CD4-positive, alpha-beta T cell treated with Interleukin-6 for 4 hours (primary cell): ENCODE measurements at places on chromosomes 1 and 21.

GRCh38 chr1:174189428-174190062 is 30.2 kb downstream of the RABGAP1L start:
- no peak for DNase-seq

- DNase-seq = no peak
Measured at GRCh38 chr1:230279583-230279945, 146.6 kb downstream of the PGBD5 start.

GRCh38 chr1:56052041-56052440 is 527.3 kb downstream of the PLPP3 start:
- no peak for DNase-seq

- DNase-seq = peak; percentile 85
Measured at GRCh38 chr21:31580866-31581276, 78.6 kb upstream of the SOD1 start.

- no peak for DNase-seq
Measured at GRCh38 chr1:209486861-209487593, 96.5 kb upstream of the CAMK1G start.

DNA sequence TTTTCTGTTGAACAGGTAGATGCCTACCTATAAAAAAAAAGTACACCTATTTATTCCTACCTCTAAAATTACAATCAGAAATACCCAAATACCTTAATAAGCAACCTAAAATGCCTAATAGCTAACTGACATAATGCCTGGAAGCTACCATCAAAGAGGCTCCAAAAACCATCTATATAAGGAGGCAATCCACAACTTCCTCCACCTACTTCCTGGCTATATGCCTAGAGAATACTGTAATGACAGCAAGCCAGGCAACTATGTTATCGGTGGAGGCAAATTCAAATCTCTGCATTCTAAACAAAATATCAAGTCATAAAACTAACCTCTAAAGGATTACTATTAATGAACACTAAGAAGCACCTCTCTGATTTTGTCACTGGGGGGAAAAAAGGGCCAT is 10.1 kb downstream of the ZNF644 start:
- no peak for DNase-seq

GRCh38 chr1:159000625-159001024 is 9.1 kb upstream of the IFI16 start:
- no peak for DNase-seq

DNA sequence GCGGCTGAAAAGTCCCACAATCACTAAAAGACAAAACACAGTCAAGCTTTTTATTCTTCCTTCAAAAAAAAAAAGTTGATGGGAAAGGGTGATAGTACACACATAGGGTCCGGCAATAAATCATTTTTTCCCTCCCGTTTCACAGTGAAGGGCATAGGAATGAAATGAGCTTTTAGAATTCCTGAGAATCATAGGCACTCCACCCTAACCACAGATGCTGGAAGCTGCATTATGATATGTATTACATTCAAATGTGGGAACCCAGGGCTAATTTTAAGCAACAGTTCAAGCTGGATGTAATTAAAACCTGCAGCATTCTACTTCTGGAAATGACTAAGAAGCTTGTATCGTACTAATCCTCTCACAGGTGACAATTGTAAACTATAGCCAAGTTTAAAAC is 75.7 kb upstream of the KCNJ15 start:
- no peak for DNase-seq

GRCh38 chr1:11293856-11294255 is 20.9 kb downstream of the UBIAD1 start:
- DNase-seq = no peak

DNA sequence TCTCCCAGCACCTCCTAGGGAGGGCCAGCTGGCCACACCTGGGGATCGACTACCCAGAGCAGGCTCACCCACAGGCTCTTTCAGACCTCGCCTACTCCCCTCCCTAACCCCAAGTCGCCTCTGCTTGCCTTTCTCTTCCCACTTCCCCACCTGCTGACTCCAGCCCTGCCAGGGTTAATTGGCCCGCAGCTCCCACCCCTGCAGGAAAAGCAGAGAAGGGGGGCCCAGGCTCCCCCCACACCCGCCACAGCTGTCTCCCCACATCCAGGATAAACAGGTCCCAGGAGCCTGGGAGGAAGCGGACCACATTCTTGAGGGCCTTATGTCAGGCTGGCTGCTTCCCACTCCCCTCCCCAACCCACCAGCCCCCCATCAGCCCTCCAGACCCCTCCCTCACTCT is 45.0 kb downstream of the TAS1R2 start:
- DNase-seq = no peak

DNA sequence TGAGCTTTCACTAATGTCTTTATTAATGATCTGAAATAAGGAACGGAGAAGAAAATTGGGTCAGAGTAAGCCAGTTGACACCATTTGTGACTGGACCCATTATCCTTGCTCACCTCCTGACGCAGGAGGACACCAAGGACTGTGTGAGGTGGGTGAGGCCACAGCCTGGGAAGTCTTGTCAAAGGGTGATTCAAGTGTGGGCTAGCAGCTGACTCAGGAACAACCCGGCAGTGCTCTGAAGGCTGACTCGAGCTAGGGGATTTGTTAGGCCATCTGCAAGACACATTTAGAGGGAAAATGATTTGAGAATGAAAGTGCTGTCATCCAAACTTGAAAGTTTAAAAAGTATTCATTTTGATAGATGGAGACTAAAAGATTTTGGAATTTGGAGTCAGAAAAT is 21.2 kb downstream of the PRRX1 start:
- no peak for DNase-seq

DNA sequence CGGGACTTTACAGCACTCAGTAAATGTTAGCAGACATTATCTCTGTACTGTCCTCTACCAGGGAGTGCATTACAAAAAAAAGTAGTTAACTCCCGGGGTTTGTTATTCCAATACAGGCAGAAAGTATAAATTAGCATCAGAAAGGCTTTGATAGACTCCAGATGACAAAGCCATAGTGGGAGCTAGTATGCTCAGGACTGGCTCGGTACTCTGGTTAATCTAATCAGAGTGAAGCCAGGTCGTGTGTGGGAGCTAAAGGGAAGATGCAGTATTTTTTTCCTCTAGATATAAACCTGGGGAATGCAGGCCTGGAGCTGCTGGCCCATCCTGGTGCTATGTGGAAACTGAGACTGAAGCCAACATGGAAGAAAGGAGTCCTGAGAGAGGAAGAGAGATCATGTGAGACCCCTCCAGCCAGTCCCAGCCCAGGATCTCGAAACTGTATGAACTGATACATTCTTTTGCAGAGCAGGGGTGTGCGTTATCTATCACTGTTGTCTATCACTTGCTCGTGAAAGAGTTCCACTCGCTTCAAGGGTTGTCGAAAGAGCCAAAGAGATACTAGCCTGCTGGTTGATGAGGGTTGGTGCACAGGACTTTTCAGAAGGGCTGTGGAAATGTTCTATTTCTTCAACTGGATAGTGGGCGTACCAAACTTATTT is 125.8 kb downstream of the PLPP3 start:
- DNase-seq = no peak

DNA sequence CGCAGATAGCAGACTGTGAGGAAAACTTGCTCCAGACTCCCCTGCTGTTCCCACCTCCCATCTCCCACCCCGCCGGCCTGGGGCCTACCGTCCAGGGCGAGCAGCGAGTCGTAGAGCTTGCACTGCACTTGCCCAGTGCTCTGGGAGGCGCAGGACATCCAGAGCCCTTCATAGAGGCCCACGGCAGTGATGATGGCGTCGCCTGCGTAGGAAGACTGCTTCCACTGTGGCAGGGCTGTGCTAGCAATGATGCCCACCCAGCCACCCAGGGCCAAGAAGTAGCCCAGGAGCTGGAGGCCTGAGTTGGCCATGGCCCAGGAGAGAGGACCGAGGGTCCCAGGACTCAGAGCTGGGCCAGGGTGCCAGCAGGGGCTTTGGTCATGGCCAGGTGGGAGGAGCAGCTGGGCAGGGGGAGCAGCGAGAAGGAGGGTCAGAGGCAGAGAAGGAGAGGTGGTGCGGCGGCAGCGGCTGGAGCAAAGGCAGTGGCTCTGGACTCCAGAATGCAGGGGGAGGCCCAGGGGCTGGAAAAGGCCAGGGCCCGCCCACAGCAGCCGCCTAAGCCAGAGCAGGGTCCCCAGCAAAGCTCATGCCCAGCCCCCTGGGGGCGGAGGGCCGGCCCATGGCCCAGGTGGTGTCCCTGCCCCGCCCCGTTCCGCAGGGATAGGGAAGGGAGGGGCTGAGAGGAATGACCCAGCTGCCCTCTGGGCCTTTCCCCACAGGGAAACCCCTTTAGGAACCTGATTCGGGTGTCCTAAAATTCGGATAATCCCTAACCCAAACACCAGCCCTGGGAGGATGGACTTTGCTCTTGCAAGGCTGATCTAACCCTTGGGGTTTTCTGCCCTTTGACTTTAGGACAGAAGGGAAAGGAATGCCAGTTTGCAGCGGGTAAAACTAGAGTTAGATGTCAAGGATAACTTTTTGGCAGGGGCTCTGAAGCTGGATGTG is at the start of gene CLDN19:
TSS of gene CLDN19 (minus strand) at position 484 of the 948 bp plus-strand sequence. CDS start at position 311, 173 bp downstream.
- no peak for DNase-seq

DNA sequence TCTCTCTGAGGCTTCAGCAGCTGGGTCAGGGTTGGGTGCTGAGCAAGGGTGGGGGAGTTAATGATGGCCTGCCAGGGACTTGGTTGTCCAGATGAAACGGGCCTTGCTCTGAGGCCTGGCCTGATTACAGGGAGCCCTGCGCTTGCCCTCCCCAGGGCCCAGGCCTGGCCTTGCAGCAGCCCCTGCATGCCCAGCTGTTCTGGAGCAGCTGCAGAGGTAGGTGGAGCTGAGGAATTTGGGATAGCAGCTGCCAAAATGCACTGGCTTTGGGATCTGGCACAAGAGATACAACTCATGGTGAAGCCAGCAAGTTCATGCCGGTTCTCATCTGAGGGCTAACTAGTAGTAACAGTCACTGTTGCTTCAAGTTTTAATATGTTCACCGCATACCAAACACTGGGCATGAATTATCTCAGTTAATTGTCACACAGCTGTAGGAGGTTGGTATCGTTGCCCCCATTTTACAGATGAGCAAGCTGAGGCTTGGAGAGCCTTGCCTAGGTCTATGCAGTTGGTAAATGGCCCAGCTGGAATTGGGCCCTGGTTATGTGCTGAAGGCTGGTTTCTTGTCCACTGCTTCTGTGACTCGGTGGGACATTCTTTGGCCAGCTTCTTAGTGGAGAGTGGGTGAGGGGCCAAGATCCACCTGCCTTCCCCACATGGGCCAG is 7.3 kb upstream of the SERINC2 start:
- no peak for DNase-seq

GRCh38 chr1:172390683-172391551 is 29.6 kb upstream of the C1orf105 start:
- DNase-seq = no peak

- no peak for DNase-seq
Measured at GRCh38 chr1:143720087-143721023, 251.4 kb downstream of the FAM72C start.

DNA sequence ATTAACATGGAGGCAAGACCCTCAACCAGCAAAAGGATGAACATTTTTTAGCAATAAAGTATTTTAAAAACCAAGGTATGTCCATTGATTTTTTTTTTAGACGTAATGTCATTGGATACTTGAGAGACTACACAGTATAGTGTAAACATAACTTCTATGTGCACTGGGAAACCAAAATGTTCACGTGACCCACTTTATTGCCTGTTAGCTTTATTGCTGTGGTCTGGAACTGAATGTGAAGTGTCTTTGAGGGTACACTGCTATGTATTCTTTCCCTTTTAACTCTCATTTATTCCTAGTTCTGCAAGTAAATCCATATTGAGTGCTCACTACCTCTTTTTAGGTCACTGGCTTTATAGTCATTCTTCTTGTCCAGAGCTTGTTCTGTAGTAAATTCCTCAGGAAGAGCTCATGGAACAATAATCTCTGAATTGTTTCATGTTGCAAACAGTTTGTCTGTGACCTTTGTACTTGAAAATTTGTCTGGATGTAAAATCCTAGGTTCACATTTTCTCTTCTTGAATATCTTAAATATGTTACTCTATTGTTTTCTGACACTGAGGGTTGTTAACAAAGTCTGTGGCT is 20.6 kb downstream of the ABCD3 start:
- DNase-seq = no peak

GRCh38 chr1:71666609-71667008 is 585.8 kb upstream of the ZRANB2 start:
- no peak for DNase-seq

GRCh38 chr21:16388291-16388690 is 658.5 kb downstream of the USP25 start:
- DNase-seq = no peak

GRCh38 chr1:87521452-87521851 is 192.8 kb downstream of the LMO4 start:
- DNase-seq = no peak

- peak; percentile 41 for DNase-seq
Measured at GRCh38 chr1:157992031-157992832, 1.2 kb upstream of the KIRREL1 start.

DNA sequence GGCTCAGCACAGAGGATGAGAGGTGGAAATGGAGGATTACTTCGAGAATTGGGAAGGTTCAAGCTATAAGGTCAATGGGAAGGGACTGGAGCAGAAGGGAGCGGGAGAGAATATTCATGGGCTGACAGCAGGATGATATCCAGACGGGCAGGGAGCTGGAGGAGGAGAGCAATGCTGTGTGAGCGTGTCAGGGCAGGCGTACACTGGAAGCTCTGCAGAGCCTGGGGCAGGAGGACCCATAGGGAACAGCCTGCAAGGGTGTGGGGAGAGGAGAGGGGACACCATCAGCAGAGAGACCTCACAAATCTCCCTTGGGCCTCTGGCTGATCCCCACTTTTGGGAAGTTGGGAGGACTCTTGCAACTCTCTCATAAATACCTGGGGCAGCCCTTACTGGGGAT is 13.7 kb downstream of the CSF1 start:
- DNase-seq = no peak

DNA sequence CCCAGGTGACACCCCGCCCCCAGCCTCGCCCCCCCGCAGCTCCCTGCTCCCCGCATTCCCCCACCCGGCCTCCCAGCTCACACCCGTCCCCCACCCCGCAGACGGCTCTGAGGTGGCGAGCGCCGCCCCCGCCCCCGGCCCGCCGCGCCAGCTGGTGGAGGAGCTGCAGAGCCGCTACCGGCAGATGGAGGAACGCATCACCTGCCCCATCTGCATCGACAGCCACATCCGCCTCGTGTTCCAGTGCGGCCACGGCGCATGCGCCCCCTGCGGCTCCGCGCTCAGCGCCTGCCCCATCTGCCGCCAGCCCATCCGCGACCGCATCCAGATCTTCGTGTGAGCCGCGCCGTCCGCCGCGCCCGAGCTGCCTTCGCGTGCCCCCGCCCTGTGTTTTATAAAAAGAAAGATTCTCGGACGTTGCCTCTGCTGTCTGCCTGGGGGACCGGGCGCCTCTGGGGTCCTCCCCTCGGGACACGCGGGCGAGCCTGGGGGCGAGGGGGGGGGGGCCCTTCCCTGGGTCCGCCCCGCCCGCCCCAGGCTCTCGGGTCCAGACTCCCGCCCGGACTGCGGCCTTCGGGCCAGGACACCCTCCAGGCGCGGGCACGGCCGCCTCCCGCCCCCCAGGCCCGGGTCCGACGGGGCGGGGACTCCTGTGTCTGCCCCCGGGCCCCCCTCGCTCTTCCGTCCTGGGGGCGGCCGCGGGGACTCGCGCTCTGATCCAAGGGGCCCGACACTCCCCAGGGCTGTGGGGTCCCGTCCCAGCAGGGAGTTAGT is 1.6 kb upstream of the MMP23B start:
- DNase-seq = peak; percentile 95
